ENCODE measurements at places on chromosomes 4 and X.
A peak's percentile ranks its signal among the peaks of the same experiment; 100 is the strongest.

GRCh38 chr4:56026596-56026995, 77.9 kb downstream of the CEP135 start:
- peak; percentile 50 for DNase-seq

GRCh38 chrX:134407065-134407376, 52.9 kb upstream of the HPRT1 start:
- DNase-seq: no peak

DNA sequence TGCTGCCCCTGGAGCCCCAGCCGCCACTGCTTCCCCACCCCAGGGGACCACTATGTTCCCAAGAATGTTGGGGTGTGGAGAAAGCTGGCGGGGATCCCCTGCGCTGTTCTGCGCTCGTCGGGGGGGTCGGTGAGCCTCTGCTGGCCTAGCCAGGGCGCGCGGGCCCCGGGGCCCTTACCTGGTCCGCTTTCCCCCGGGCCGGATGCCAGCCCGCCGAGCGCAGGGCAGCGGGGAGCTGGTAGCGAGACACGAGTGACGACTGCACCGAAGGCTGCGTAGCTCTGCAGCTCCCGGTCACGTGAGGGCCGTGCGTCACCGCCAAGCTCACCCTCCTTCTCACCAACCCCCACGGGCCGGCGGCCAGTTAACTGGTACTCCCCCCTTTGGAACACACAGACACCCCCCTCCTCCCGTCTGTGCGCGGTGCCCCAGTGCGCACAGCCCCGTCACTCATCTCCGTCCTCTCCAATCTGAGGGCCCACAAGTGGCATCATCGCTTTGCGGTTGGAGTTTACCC, at the start of gene BEX1:
TSS of gene BEX1 (minus strand) at position 254 of the 517 bp plus-strand sequence. CDS start 897 bp downstream, outside the sequence.
- DNase-seq: peak; percentile 34

GRCh38 chrX:16869393-16870094, 618 bp downstream of the RBBP7 start:
- DNase-seq: peak; percentile 50

- DNase-seq: no peak
These were observed 53.6 kb upstream of the RAB40AL start for GRCh38 chrX:102883491-102883890.

- DNase-seq: peak; percentile 38
These were observed 1.1 kb downstream of the NFXL1 start for GRCh38 chr4:47913330-47913729.

DNA sequence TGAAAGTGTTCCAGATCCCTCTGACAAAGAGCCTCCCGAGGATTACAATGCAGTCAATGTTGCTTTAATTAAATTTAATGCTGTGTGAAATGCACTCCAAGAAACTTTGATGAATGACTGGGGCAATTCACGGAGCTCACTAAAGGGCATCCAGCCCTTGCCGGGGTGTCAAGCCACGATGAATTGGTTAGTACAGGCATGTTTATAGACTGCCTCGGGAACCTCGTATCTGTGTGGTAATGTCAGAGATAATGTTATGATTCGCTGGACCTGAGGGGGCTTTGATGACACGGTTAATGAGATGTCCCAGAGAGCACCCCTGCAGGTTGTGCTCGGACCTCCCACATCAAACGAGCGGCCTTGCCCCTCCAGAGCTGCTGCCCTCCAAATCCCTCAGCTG, 428.8 kb downstream of the NKX6-1 start:
- DNase-seq: no peak

DNA sequence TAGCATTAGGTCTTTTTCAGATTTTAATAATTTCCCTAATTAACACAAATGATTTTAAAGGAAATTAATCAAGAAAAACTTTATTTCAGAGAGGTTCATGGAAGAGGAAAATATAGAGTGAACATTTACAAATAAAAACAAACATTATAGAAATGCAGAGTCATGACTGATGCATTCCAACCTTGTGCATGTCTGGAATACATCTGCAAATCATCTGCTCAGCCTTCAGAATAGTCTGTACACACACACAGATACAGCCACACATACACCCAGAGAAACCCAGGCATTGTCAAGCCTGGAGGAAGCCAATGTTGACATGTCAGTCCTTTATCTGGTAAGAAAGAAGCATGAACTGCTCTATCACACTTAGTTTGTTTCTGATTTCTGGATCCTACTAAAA, 61.3 kb upstream of the NFKB1 start:
- peak; percentile 80 for DNase-seq

DNA sequence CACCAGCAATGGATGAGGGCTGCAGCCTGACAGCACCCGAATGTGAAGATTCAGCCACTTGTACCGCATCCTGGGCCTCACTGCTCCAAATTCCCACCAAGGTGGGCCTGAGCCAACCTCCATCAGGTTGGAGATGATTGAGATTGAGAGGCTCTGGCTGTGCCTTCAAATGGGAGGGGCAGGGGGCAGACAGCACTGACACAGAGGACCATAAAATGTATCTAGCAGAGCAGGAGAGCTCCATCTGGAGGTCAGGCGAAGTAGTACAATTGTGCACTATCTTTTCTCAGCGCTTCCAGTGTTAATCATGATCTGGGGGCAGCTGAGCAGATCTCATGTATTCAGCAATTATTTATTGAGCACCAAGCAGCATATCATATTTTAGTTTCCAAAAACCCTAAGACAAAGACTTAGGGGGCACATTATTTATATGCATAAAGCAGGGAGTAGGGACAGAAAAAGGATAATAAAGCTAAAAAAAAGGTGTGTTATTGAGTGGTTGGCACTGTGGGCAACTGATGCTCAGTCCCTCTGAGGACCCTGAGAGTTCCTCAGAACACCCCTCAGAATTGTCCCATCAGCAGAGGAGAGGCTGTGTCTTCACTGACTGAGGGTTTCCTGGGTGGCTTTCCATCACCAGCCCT, 31.6 kb upstream of the C1QTNF7 start:
- DNase-seq: peak; percentile 59

DNA sequence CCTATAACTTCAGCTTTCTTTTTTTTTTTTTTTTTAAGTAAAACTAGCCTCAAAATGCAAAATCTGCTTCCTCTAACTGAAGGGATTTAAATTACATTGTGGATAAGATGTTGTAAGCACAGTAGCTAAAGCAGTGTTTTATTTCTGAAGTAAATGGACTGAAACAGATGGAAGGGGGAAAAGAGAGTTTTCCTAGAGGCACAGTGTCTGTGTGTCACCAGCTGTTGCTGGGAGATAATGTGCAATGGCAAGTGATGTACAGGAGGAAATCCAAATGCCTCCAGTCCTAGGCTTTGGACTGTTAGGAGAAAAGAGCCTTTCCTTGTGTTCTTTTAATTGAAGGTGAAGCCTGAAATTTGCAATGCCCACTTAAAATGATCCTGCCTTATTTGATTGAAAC, 672.1 kb downstream of the GRXCR1 start:
- DNase-seq: no peak

GRCh38 chrX:486325-486724, 99.6 kb upstream of the PPP2R3B start:
- no peak for DNase-seq

DNA sequence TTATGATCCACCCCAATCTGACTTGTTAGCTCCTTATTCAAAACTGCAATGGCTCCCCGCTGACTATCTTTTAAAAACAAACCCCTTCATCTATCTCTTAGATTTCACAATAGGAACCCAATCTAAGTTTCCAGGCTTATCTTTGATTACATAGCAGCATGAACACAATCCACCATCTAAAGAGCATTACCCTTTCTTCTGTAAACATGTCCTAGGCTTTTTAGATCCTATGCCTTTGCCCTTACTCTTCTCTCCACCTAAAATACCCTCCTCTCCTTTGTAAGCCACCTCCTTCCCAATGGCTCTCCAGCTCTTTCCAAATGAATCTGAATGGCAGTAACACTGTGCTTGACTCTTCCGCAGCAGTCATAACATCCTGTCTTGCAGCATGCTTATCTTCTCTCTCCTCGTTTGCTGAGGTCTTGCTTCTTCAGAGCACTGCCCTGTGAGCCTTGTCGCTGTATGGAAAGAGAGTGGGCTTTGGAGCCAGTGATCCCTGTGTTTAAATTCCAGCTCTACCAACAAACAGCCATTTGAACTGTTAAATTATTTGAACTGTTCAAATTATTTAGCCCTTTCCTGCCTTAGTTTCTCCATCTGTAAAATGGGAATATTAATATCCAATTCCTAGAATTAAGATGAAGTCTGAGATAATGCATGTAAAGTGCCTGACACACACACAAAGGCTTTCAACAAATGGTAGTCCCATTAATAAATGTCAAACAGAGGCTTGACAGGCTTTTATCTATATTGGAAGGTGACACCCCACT, 16.2 kb upstream of the TSPAN5 start:
- DNase-seq: no peak

DNA sequence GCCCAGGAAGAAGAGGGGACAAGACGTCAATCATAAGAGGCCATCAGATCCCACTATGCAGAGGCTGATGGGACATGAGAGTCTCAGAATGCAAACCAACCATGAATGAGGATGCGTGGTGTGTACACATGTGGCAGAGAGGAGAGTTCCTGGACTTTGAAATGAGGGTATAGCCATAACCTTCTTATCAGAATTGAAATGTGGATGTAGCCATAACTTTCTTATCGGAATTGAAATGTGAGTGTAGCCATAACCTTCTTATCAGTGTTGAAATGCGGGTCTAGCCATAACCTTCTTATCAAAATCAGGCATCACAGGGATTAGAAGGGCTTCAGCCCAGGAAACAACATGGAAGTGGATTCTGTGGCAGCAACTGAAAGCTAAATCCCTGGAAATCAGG, 415.5 kb upstream of the FAT1 start:
- no peak for DNase-seq

GRCh38 chr4:105060628-105061027, 86.0 kb upstream of the TET2 start:
- DNase-seq: peak; percentile 44

DNA sequence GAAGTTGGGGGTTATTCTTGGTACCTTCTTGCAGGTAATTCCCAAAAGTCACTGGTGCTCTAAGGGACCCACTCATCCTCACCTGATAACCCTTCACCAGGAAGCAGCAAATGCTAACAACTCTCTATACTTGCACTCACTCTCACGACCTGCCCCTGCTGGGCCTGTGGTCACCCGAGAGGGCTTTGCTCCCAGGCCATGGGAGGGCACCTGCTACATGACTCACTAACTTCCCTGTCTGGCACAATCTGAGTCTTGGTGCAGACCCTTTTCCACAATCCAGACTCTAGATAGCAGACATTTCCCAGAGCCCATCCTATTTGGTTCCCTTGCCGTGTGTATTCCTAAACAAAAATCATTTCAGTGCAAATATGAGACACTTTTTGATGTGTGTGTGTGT, 403.8 kb upstream of the FAT1 start:
- no peak for DNase-seq

GRCh38 chr4:24174602-24175001, 284.8 kb upstream of the PPARGC1A start:
- DNase-seq: peak; percentile 8

- no peak for DNase-seq
These were observed 208.8 kb downstream of the OR13H1 start for GRCh38 chrX:131752493-131753198.

DNA sequence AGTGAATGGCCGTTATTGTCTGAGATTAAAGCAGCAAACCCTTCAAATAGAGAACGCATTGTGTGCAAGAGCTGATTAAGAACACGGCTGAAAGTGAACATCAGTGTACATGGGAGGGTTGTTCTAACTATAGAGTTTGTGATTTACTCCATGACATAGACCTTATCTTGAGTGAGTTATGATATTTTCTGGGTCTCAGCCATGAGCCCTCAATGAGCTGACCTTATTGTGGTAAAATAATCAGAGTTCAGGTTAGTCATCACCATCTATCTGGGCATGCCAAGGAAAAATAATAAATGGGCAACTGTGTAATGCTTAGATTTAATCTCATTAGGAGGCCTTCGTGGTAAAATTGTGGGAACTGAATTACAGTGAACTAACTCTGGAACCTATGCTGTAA, 33.2 kb upstream of the CLDN24 start:
- peak; percentile 87 for DNase-seq

GRCh38 chr4:17033025-17033767, 134.8 kb upstream of the LDB2 start:
- peak; percentile 59 for DNase-seq

DNA sequence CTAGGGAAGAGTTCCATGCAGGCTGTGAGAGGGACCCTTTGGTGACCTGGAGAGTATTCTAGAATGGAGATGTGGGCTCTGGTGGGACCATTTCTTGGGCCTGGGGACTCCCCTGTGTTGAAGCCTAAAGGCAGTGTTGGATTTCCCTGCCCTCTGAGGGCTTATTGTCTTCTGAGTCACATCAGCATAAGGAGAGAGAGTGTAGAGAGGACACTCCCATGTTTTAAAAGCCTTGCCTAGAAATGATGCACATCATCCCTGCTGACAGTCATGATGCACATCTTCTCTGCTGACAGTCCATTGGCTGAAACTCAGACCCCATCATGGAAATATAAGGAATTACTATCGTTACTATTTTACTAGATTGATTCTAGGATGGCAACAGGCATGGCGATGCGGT, 51.9 kb downstream of the FAM114A1 start:
- peak; percentile 7 for DNase-seq

DNA sequence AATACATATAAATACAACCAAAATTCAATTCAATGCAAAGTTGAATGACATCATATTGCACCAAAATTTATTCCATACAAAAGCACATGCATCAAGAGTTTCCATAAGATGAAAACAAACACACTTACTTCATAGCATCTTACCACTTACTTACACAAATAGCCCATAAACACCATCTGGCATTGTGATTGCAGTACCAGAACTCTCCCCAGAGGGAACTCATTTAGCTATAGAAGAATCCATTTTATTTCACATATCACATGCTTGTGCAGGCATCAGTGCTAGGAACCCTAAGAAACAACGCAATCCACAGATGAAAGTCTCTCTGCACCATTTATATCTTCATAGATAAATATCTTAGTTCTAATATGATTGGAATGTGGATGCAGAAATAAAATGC, 77.9 kb downstream of the SLC7A11 start:
- DNase-seq: no peak

DNA sequence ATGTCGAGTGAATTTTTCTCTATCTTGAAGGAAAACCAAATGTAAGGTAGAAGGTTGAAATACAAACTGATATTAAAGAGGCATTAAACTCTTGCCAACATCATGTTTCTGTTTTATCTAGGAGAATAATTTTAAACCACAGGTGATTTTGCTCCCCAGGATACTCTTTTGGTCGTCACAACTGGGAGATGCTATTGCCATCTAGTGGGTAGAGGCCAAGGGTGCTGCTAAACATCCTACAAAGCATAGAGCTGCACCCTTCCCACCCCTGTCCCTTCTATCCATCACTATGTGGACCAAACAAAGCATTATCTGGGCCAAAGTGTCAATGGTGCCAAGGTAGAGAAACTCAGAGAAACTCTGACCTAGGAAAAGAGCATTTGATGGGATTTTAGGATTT, 154.6 kb upstream of the MAGEB2 start:
- peak; percentile 11 for DNase-seq

GRCh38 chr4:137952116-137952515, 290.0 kb downstream of the SLC7A11 start:
- no peak for DNase-seq

All from fibroblast of skin of right biceps (primary cell).